ENCODE measurements at places on chromosomes 12 and 14.

- no peaks in the 10 kb centered on the region for H3K4me1 ChIP-seq
- H3K36me3 ChIP-seq = no peaks in the 10 kb centered on the region
- DNase-seq = no peak
- no peak overlapping the region for H3K4me3 ChIP-seq
- no peaks in the 10 kb centered on the region for H3K27me3 ChIP-seq
Observed at GRCh38 chr12:4591180-4591687, 29.2 kb downstream of the DYRK4 start.

DNA sequence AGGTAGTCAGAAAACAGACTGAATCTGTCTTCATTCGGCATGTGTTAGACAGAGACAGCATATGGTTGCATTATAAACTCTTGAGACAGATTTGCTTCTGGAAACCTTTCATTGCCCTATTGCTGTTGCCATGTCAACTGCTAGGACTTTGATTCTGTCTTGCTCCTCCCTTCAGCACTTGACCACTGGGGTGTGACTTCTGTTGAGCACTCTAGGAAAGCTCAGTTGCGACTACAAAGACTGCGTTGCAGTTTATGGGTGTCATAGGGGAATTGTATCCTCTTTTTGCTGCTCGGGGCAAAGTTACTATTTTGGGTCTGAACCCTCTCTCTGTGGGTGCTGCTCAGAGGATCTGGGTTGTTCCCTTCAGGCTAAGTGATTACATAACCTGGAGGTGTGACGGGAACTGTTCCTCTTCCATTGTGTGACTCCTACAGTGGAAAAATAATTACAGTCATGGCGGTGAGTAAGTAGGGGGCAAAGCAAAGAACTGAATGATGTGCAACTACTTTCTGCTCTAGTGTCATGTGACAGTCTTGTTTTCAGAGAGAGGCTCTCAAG is 44.3 kb upstream of the TRIM9 start:
- DNase-seq = peak; percentile 2
- no peaks in the 10 kb centered on the region for H3K27me3 ChIP-seq
- H3K4me3 ChIP-seq = no peak overlapping the region
- no peaks in the 10 kb centered on the region for H3K36me3 ChIP-seq
- no peak overlapping the region for H3K27ac ChIP-seq

DNA sequence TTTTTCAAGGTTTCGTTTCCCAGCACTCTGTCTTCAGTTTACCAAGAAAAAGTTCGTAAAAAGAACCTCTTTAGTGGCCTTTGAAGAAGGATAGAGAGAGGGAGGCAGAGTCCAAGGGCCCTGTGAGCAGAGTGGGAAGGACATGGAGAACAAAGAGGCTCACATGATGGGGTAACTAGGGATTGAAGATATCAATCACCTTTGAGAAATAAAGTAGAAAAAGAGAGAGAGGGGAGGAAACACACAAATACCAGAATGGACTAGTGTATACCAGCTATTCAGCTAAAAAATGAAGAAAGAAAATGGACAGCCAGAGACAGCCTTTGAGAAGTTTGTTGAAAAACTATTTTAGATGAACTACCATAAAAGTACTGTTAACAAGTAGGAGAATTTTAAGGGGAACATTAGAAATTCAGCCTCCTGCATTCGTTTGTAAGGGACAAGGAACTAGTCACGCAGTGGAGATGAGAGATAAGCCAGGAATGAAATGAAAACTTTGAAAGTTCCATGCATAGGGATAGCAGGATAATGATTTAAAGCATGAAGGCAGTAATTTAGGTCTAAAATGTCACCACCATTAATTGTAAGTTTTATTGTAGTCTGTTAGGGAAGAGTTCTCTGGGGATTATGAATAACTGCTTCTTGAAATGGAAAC is 82.1 kb downstream of the SPTSSA start:
- H3K4me3 ChIP-seq = no peak overlapping the region
- DNase-seq = no peak
- no peaks in the 10 kb centered on the region for H3K36me3 ChIP-seq
- no peak overlapping the region for H3K27ac ChIP-seq

DNA sequence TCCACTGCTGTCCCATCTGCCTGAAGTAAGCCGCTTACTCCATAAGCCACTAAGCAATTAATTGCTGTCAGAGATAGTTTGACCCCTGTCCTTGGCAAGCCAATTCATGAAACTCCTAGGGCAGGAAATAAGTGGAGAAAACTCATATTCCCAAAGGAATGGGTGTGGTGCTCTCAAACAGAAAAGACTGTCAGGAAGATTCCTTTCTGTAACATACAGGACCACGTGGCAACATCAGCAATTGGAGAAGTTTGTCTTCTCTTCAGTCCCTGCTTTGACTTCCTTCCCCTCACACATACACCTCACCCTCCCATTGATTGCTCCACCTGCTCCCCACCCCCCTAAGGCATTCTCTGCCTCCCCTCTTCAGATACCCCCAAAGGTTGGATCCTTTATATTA is 36.2 kb upstream of the MDM1 start:
- peak overlapping the region; percentile 93 for H3K27ac ChIP-seq
- no peaks in the 10 kb centered on the region for H3K27me3 ChIP-seq
- DNase-seq = no peak
- H3K36me3 ChIP-seq = no peaks in the 10 kb centered on the region
- peaks cover 56% of the 10 kb centered on the region for H3K4me1 ChIP-seq

All from natural killer cell (primary cell).